ENCODE measurements at places on chromosomes 11 and 22.

- DNase-seq: no peak
These were observed 6.7 kb downstream of the SLC5A12 start for GRCh38 chr11:26715133-26715532.

- no peak for DNase-seq
These were observed 67.2 kb upstream of the RCN1 start for GRCh38 chr11:32023370-32024305.

GRCh38 chr11:128195756-128196155, 391.6 kb downstream of the ETS1 start:
- no peak for DNase-seq

DNA sequence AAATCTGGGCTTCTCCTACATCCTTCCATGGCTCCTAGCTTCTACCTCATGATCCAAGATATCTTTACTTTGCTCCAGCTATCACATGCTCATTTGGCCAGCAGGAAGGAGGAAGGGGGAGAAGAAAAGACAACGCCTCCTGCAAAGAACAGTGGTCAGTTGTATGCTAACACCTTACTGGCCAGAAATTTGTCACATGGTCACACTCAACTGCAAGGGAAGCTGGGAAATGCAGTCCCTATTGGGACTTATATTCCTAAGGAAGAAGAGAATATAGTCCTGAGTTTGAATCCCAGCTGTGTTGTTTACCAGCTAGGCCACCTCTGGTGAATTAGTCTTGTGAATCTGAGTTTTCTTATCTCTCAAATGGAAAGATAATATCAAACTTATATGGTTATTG, 272.0 kb downstream of the BLID start:
- no peak for DNase-seq

- no peak for DNase-seq
These were observed 61.9 kb downstream of the EHF start for GRCh38 chr11:34682825-34683224.

DNA sequence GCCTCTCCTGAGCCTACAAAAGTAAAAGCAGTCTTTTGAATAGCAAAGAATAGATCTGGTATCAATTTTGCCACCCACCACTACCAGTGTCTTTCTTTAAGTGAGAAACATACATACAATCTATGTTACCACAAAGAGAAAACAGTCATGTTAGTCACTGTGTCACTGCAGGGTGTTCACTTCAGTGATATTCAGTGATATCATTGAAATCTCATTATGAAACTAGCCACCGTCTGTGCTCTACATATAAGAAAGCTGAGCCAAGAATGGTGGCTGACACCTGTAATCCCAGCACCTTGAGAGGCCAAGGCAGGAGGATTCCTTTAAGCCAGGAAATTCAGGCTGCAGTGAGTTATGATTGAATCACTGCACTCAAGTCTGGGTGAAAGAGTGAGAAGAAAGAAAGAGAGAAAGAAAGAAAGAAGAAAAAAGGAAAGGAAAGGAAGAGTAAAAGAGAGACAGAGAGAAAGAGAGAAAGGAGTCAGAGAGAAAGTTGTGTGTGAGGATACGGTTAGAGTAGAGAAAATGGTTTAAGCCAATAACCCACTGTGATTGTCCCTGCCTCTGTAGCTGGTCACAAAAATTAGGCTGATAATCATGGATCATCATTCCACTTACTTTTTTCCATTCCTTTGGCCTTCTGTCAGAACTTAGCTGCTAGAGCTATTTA, 847.1 kb downstream of the FAM181B start:
- DNase-seq: no peak

DNA sequence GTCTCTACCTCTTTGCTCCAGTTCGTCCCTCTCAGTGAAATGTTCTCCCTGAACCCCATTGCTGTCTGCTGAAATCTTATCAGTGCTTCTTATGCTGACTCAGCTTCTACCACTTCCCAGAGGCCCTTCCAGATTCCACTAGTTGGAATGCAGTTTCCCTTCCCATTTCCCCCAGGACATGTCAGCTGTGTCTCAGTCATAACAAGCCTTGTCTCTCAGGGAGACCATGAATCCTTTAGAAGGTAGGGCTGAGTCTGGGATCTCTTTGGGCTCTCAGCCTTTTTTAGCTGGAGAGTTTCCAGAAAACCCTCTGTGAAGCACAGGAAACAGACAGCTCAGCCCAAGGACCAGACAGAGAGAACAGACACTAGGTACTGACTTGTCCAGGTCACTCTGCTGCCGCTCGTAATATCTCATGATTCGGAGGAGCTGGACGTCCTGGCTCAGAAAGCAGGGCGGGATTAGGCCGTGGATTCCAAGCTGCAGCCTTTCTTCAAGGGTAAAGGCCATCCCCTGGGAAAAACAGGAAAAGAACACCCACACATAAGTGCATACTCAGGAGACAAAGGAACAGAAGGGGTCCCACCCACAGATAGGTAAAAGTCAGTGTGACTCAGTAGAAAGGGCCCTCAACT, 113.0 kb downstream of the ME3 start:
- no peak for DNase-seq

- DNase-seq: no peak
These were observed 2.2 kb upstream of the OR52H1 start for GRCh38 chr11:5550440-5551095.

GRCh38 chr11:26762089-26762488, 40.2 kb upstream of the SLC5A12 start:
- DNase-seq: no peak

DNA sequence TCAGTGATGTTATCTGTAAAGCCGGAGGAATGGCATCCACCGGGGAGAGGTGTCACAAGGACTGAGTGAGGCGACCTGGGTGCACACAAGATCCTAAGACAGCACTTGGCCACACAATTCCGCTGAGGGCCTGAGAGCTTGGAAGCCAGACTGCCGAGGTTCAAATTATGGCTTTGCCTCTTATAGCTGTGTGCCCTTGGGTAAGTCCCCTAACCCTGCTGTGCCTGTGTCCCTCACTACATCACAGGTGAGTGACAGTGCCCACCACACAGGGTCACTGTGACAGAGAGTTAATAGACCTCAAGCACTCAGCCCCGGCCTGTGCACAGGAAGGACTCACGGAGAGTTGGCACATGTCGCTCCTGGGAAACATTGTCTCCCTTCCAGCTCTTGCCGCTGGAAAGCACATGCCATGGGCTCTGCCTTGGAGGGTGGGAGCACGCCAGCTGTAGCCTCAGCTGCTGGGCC, 592 bp downstream of the RHOD start:
- no peak for DNase-seq

GRCh38 chr11:24253237-24253760, 243.6 kb upstream of the LUZP2 start:
- DNase-seq: no peak

- no peak for DNase-seq
These were observed 421.0 kb upstream of the API5 start for GRCh38 chr11:42890773-42891172.

All from GM20000 (cell line).